Stimulated activated CD8-positive, alpha-beta memory T cell treated with anti-CD3 and anti-CD28 coated beads, Interleukin-4, amount 100 ng/mL, for 4 hours (primary cell): ENCODE measurements at places on chromosomes 2 and 18.

- no peak for DNase-seq
These were observed 98.1 kb downstream of the SOS1 start for GRCh38 chr2:39022642-39023235.

- DNase-seq = no peak
These were observed 236.0 kb upstream of the REV1 start for GRCh38 chr2:99725820-99726219.

DNA sequence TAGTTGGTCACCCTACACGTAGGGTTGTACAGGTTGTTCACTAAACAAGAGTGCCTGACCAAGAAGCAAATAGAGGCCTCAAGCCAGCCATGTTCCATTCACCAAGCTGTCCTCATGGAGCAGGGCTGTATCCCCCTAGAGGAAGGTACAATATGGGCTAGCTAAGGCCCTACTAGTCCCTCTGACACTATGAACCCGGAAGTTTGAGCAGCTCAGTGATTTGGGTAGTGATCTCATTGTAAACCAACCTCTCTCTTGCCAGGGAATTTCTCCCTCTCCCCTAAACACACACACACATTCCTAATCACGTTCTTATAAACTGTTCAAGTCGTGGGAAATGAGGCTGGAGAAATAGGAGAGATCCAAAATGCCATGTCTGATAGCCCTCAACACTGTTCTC, 6.7 kb upstream of the CYS1 start:
- no peak for DNase-seq

DNA sequence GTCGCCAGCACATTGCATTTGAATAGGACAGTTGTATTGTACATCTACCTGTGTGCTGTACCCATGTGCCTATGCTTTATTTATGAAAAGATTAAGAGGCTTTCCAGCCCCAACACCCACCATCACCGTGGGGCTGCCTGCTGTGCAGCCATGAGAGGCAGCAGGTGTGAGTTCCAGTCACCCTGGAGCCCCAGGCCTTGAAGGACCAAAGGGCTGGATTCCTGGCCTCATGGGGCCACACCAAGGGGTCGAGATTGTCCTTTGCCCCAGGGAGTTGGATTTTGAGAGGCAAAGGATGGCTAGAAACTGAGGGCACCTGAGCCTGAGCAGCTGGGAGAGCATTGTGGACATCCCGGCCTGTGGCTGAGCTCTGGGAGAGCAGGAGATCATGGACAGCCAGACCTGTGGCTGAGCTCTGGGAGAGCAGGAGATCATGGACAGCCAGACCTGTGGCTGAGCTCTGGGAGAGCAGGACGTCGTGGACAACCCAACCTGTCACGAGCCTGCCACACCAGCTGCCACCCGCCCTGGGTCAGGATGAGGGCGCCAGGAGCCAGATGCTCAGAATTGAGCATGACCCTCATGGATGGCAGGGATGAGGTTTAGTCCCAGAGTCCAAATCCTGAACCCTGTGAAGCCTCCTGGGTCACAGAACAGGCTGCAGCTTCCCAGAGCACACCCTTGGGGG, 182.5 kb upstream of the RAB6C start:
- DNase-seq = no peak

DNA sequence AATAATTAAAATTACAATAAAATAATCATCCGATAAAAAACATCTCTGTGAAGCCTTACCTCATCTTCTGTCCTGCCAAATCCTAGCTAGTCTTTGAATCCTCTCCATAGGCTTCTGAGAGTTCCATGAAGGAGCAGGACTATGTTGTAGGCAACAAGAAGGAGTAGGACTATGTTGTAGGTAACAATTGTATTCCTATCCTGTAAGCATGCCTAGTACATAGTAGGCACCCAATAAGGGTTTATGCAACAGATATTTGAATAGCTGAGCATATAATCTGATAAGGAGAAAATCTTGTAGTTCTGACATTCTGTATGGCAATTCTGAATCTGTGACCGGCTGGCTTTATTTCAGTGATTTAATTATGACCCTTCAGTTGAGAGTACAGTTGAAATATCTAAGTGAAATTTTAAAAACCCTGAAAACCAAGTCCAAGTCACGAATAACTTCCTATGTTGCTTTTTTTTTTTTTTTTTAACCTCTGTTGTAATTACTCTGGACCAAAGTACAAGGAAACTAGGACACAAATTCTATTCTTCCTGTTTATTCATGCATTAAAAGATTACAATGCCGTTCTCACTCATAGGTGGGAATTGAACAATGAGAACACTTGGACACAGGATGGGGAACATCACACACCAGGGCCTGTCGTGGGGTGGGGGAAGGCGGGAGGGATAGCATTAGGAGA, 27.8 kb downstream of the VWA3B start:
- no peak for DNase-seq
